Mesothelial cell of epicardium (in vitro differentiated cells): ENCODE measurements at places on chromosomes 1 and 21. TPM values are rescaled to one million over a fixed set of nuclear protein-coding genes. Genes with fewer than 3 reads are reported as not detected.
A peak's percentile ranks its signal among the peaks of the same experiment; 100 is the strongest.

- H3K4me3 ChIP-seq = no peak overlapping the region
- H3K27ac ChIP-seq = peak overlapping the region; percentile 77
- H3K36me3 ChIP-seq = no peaks in the 10 kb centered on the region
- DNase-seq = peak; percentile 29
- H3K4me1 ChIP-seq = peaks cover 31% of the 10 kb centered on the region
- H3K27me3 ChIP-seq = peaks cover 2% of the 10 kb centered on the region
Observed at GRCh38 chr1:58409890-58410289, 136.6 kb downstream of the OMA1 start.

GRCh38 chr1:18899363-18900049, 2.8 kb downstream of the ALDH4A1 start:
- peaks cover 20% of the 10 kb centered on the region for H3K4me1 ChIP-seq
- H3K27me3 ChIP-seq = no peaks in the 10 kb centered on the region
- no peak overlapping the region for H3K27ac ChIP-seq

Gene LCE1E
- not detected in 3 replicates for total RNA-seq

GRCh38 chr1:214349781-214350180, 68.8 kb downstream of the SMYD2 start:
- no peaks in the 10 kb centered on the region for H3K27me3 ChIP-seq
- H3K36me3 ChIP-seq = peaks cover 16% of the 10 kb centered on the region
- no peak for DNase-seq
- H3K27ac ChIP-seq = peak overlapping the region; percentile 96

Gene RHCE
- 0.72 to 0.86 TPM (median 0.75 TPM) in 3 replicates for total RNA-seq

GRCh38 chr1:78322928-78323680, 167.7 kb upstream of the PTGFR start:
- H3K4me3 ChIP-seq = no peak overlapping the region
- H3K4me1 ChIP-seq = no peaks in the 10 kb centered on the region
- no peak overlapping the region for H3K27ac ChIP-seq
- no peak for DNase-seq
